ENCODE measurements at places on chromosomes 3 and 15. TPM values are rescaled to one million over a fixed set of nuclear protein-coding genes. Genes with fewer than 3 reads are reported as not detected.

Gene TUBGCP4
- 17.3 TPM for total RNA-seq

Gene MYEF2
- total RNA-seq, result 21.8 TPM

Gene ISL2
- 8.1 TPM for total RNA-seq

Gene ADPGK
- 86.5 TPM for total RNA-seq

Gene PROK2
- not detected for total RNA-seq

Gene SLC38A3
- total RNA-seq, result not detected

Gene ADAMTS7
- total RNA-seq, result 4.6 TPM

GRCh38 chr3:14630404-14631100, 21.0 kb upstream of the CCDC174 start:
- no peak for DNase-seq

DNA sequence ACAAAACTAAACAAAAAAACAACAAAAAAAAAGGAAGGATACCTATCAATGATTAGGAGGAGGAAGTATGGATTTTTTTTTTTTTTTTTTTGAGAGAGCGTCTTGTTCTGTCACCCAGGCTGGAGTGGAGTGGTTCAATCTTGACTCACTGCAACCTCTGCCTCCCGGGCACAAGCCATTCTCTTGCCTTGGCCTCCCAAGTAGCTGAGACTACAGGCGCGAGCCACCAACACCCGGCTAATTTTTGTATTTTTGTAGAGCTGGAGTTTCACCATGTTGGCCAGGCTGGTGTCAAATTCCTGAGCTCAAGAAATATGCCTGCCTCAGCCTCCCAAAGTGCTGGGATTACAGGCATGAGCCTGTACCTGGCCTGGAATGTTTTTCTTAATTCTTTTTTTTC, 195.8 kb downstream of the CBLB start:
- DNase-seq, result no peak

DNA sequence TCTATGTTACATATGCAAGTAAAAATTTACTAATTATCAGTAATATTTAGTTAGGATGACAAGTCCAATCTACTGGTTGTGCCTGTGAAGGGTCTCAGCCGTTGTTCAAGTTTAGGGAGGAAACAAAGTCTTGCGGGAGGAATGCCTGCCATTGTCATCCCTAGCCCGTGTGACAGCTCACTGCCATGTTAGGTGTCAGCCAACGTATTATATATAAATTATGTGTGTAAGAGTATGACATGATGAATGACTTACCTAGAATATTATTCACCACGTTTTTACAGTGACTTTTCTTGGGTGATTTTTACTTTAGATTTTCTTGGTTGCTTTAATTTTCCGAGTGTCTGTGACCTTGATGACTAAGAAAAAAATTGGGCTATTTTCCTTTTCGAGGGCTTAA, 614.4 kb upstream of the MDFIC2 start:
- DNase-seq, result no peak

- no peak for DNase-seq
Observed at GRCh38 chr15:31458596-31459399, 132.2 kb downstream of the KLF13 start.

DNA sequence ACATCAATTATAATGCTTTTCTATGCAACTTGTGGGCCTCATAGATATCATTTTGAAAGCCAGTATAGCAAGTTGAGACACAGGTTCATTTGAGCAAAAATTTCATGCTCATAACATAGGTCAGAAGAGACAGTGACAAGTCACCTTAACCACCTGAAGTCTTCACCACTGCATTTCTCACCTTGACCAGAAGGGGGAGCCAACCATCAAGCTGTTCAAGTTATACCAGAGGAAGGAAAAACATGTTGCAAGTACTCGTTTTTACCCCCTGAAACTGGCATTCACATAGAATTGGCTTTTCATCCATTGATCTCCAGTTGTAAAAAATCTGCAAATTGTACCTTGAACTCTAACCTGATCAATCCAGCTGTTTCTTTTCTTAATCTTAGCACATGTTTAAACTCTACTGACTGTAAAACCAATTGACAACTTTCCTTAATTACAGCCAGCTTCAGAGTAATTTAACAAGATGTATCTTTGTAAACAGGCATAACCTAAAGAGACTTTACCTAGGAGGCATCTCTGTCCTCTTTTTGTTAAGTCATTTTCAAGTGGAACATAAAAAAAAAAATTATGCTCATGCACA, 1.4 kb downstream of the LMOD3 start:
- peak; percentile 57 for DNase-seq

GRCh38 chr3:178170698-178171535, 365.3 kb upstream of the KCNMB2 start:
- DNase-seq, result peak; percentile 73

Data from Caki2 (cell line).